HFFc6 (cell line): ENCODE measurements at places on chromosomes 12 and 14. TPM values are rescaled to one million over a fixed set of nuclear protein-coding genes. Genes with fewer than 3 reads are reported as not detected.

IKBIP gene
- 96.6 and 118 TPM in 2 replicates for total RNA-seq

CPNE6 gene
- not detected in 3 replicates for total RNA-seq

KCNC2 gene
- not detected in 3 replicates for total RNA-seq

RAB3IP gene
- 1.4 to 2.0 TPM (median 1.7 TPM) in 3 replicates for total RNA-seq

PRB2 gene
- total RNA-seq: not detected in 3 replicates

SSPN gene
- total RNA-seq: 10.5 to 15.6 TPM (median 11.5 TPM) in 3 replicates

BICDL1 gene
- 0.09 TPM in 1 of 3 replicates, not detected in the others for total RNA-seq

ADCY6 gene
- total RNA-seq: 21.9 to 35.1 TPM (median 31.6 TPM) in 3 replicates

PAX9 gene
- 0.25 to 0.46 TPM (median 0.29 TPM) in 3 replicates for total RNA-seq

DNA sequence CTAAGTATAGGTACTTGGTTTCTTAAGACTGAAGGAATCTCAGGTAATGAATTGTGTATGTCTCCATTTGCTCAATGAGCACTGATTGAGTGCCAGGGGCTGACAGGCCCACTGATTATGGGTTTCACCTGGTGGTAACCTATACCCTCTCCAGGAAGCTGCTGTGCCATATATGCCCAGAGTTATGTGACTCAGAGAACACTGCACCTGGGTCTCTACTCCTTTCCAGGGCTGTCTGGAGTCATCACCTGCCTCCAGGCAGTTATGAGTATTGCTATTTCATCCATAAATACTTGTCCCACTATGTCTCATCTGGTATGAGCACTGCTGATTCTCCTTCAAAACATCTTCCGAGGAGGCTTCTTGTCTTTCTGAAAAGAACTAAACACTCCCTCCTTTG is 692.9 kb downstream of the BCL11B start:
- no peak for DNase-seq

- no peak for DNase-seq
Measured at GRCh38 chr12:109482491-109482890, 5.1 kb downstream of the UBE3B start.

DNA sequence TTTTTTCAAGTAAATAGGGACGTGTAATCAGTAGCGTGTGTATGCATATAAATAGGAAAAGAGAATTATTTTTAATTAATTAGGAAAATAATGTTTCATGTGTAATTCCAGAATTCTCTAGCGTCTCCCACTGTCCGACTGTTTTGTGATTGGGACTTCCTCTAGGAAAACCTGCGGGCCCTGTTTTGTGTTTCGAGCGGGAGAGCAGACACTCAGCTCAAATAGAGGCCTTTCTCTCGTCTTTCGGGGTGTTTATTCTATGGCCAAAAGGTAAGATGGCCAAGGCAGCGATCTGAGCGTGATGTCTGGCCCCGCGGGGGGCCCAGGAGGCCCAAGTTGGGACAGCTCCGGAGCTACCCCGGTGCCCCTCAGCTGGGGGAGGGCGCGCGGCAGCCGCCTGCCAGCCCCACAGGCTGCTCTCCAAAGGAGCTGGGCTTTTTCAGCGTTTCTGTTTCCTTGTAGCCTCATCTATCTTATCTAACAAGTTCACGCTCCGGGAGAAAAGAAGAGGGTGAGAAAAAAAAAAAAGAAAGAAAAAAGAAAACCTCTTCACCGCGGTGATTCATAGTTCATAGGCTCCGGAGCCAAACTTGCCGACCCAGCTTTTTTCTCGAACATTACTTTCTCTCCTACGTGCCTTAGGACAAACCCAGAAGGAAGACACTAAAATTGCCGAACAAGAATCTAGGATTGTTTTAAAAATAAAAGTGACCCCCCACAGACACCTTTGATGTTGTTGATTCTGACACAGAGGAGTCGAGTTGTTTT is 7.5 kb upstream of the FOXG1 start:
- DNase-seq: no peak

DNA sequence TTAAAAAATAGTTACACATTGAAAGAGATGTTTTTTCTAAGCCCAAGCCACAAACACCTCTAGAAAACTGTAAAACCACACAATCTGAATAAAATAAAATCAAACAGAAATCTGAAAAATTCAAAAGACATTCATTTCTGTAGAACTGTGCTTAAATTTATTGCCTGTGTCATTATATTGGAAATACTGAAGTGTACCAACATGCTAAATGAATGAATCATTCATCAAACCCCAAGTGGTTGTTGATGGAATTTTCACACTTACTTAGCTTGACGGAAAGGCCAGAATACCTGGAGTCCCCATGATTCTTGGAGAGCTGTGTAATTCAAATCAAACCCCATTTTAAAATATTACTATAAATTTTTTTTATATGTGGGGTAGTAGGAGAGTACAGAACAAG is 2.7 kb downstream of the KITLG start:
- DNase-seq: peak; percentile 37

DNA sequence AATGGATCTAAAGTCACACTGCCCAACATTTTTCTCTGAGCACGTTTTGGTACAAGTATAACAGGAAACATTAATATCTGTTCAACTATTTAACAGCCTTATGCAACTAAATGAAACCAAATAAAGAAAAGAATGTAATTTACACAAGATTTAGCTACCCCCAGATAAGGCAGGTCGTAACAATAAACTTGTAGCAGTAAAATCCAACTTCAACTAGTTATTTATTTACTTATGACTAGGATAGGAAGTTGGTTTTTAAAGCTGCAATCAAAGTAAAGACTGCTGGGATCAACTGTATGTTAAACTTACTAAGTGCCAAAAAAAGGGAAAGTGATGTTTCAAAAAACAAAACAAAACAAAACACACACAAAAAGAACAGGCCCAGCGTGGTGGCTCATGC is 30.9 kb downstream of the FERMT2 start:
- DNase-seq: no peak

GRCh38 chr14:95485222-95485819 is 31.1 kb downstream of the SYNE3 start:
- DNase-seq: peak; percentile 15

GRCh38 chr12:104232609-104233280 is 17.2 kb downstream of the TXNRD1 start:
- DNase-seq: no peak

DNA sequence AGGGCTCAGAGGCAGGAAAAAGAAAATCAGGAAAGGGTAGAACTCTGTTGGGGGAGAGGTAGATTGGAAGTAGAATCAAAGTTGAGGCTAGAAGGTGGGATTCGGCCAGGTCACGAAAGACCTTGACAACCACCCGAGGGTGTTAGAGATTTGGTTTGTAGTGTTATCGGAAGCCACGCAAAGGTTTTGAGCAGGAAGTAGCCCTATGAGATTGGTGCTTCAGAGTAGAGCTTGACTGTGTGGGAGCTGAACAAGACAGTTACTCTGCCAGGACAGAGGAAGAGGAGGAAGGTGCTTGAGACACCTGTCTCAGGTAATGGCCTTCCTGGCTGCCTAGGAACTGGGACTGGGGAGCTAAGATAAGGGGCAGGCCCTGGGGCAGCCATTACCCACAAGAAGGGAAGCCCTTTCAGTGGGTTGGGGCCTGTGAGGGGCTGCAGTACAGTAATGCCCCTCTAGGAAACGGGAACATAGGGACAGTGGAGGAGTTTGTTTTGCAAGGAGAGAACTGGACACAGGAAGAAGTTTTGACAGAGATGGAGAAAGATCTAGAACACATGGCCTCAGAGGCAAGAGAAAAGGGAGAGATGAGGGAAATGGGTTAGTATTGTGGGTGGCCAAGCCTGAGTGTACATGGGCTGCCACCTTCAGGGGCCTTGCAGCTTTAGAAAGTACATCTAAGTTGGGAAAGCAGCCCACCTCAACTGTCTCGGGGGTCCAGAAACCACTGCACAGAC is 73.5 kb downstream of the RIN3 start:
- DNase-seq: no peak

DNA sequence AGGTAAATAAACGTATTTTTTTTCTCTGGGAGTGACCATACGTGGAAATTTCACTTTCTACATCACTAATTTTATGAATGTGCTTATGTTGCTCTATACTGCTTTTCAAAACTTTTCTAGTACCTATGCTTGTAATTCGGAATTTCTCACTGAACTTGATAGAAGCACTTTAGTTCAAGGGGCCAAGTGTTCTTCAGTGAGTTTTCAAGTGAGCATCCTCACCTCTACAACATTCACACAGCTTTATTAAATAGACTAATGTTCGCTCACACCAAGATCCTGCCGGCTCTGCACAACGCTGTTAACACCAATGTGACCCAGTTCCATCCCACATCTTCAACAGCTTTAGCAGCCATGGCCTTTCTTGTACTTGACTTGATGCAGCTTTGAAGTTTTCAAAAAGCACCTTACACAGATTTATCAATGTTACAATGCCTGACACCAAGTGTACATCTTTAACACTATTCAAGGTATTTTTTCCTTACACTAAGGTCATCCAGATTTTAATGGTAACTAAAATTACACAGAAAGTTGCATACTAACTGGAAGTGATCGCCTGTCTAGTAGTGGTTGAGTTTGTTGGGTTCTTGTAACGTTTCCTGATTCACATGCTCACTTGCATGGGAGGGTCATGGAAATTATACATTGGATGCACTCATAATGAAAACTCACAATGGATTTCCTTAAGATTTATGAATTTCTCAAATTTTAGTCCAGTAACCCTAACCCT is 4.5 kb downstream of the UBC start:
- DNase-seq: peak; percentile 50

- DNase-seq: no peak
Measured at GRCh38 chr14:77923131-77923936, 123.4 kb downstream of the ADCK1 start.

DNA sequence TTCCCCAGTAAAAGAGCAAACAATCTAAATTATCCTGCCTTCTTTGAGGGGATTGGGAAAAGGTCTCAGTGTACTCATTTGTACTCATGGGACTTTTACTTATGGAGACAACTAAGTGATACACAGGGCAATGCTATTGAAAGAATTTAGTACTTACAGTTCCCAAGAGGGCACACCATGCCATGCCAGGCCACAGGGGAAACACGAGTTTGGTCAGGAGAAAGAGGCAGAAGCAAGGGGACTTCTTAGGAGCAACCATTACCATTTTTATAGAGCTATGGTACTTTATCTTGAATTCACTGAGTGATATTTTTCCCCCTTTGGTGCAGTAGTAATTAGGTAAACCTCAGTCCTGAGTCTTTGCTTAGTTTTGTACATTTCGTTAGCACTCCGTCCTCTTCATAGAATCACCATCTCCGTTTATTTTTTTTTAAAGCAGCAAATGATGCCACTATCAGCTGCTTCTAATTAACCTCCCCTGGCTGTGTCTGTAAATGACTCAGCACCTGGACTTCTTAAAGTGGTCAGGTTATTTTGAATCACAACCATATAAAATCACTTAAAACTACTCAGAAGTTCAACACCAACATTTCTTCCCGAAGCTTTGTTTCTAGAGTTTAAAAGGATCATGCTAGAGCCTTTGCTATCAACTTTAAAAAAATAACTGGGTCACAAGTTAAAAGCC is 5.9 kb upstream of the WASHC3 start:
- peak; percentile 42 for DNase-seq

- peak; percentile 22 for DNase-seq
Measured at GRCh38 chr14:51333901-51334521, 94.0 kb downstream of the TMX1 start.

GRCh38 chr12:51867796-51868428 is 19.4 kb upstream of the FIGNL2 start:
- no peak for DNase-seq

DNA sequence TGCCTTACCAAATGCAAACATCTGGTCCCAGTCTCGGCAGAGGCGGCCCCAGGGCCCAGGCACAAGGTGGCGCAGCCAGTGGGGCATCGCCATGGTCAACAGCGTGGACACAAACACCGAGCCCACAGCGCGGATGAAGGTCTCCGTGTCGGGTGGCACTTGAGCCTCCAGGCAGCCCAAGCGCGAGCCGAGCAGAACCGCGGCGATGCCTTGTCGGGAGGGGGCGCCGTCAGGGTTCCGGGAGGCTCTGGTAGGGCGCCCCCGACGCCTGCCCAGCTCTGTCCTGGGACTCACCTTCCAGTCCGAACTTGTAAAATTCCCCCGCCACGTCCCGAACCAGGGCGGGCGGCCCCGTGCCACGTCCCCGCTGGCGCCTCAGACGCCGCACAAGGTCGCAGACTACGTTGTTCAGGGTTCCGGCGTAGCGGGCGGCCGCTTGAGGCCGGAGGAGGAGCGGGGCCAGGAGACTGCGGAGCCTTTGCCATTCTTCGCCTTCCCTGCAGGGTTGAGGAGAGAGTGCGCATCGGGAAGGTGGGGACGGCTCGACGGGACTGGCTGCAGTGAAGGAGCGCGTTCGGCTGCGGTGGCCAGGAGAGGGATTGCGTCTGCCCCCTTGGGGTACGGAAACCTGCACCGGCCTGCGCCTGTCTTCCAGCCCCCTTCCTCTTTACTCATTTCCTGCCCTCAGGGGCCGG is 1.7 kb downstream of the CYP27B1 start:
- DNase-seq: peak; percentile 28

DNA sequence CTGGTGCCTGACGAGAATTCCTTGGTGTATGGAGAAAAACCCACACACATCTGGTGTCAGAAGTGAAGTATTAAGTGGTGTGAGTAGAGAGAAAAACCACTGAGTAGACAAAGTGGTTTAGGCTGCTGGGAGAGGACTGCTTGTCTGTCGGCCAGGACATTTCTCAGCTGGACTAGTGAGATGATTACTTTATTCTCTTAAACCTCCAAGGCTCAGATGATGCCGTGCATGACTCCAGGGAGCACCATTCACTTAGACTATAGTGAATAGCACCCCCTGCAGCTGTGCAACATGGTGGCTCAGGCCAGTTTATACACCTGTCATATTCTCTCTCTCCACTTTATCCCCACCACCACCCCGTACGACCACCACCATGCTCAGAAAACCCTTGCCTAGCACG is 28.5 kb upstream of the NFYB start:
- no peak for DNase-seq

GRCh38 chr12:76636121-76636692 is 76.6 kb upstream of the OSBPL8 start:
- DNase-seq: no peak

GRCh38 chr14:104280902-104281767 is 142.7 kb downstream of the KIF26A start:
- DNase-seq: no peak

DNA sequence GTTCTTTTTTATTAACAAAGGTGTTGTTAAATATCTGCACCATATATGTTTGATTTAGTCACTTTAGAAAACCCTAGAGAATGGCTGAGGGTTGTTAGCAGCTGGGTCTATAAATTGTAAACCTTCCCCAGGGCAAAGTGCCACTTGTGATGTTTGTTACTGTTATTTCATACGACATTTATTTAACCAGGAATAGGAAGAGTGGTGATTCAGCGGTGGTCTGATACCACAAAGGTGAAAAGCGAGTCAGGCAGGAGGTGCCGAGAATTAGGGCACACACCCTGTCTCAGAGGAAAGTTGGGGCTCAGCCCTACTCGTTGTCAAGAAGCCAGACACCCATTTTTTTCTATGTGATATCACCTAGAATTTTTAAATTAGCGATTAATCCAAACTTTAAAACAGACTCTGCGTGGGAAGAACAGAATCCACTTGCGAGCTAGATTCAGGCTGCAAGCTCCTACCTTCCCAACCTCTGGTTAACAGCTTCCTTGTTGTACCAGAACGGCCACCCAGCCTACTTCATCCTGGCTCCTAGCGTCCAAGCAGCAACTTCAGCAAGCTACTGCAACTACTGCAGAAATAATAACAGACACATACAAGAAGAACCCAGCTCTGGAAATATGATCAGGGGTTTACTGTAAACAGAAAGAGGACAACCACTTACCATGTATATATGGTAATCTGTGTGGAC is 126.7 kb downstream of the TMEM132D start:
- DNase-seq: no peak

- no peak for DNase-seq
Measured at GRCh38 chr12:117352206-117352605, 9.2 kb downstream of the NOS1 start.

GRCh38 chr12:43551971-43552559 is at the start of gene ADAMTS20:
TSS of gene ADAMTS20 (minus strand) at chr12:43552203. CDS start at chr12:43551921, 282 bp downstream.
- no peak for DNase-seq

- no peak for DNase-seq
Measured at GRCh38 chr14:94161981-94162380, 12.1 kb upstream of the PPP4R4 start.
